ENCODE measurements at places on chromosomes 12 and 14.

- no peak for DNase-seq
These were observed 107.2 kb upstream of the ESRRB start for GRCh38 chr14:76268700-76269099.

GRCh38 chr12:66733839-66734238, 55.0 kb upstream of the GRIP1 start:
- DNase-seq = no peak

- no peak for DNase-seq
These were observed 16.0 kb upstream of the HIP1R start for GRCh38 chr12:122819209-122819785.

- no peak for DNase-seq
These were observed 29.6 kb downstream of the CFAP251 start for GRCh38 chr12:121947981-121948380.

GRCh38 chr12:12538535-12538934, 24.1 kb downstream of the DUSP16 start:
- DNase-seq = no peak

- DNase-seq = no peak
These were observed 34.2 kb upstream of the NINJ2 start for GRCh38 chr12:697481-697880.

DNA sequence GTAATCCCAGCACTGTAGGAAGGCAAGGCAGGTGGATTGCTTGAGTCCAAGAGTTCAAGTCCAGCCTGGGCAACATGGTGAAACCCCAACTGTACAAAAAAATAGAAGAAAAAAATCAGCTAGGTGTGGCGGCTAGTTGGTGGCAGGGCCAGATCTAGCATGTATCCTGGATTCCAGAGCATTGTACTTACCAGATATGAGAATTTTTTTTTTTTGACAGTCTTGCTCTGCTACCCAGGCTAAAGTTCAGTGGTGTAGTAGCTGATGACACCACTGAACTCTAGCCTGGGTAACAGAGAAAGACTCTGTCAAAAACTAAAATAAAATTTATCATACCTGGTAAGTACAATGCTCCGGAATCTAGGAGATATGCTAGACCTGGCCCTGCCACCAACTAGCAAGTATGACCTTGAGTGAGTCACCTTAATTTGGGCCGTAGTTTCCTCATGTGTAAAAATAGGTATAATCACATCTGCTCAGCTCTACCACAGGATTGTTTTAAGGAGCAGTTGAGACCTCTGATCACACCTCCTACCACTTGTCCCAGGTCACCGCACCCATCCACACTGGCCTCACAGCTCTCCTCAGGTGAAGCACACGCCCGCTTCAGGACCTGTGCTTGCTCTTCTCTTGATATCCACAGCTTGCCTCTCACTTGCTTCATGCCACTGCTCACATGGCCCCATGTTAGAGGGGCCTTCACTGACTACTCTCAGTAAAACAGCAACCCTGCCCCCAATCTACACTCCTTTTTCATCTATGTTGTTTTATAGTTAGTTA, 140.2 kb downstream of the STXBP6 start:
- no peak for DNase-seq

GRCh38 chr12:19075711-19076340, 53.7 kb upstream of the PLEKHA5 start:
- DNase-seq = no peak

GRCh38 chr14:77099425-77100167, 1.5 kb downstream of the CIPC start:
- DNase-seq = peak; percentile 28

DNA sequence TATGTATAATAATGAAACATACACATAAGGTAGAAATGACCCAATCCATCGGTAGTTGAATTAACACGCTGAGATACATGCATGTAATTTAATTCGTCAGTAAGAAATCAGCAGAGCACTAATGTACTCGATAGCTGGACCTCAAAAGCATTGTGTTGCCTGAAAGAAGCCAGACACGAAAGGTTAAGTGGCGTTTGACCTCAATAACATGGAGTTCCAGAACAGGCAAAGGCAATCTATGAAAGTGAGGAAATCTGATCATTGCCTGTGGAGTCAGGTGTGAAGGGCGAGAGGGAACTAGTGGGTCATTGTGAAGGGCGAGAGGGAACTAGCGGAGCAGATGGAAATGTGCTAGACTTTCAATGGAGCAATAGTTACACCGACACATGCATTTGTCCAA, 970.4 kb upstream of the TMEM132C start:
- no peak for DNase-seq

DNA sequence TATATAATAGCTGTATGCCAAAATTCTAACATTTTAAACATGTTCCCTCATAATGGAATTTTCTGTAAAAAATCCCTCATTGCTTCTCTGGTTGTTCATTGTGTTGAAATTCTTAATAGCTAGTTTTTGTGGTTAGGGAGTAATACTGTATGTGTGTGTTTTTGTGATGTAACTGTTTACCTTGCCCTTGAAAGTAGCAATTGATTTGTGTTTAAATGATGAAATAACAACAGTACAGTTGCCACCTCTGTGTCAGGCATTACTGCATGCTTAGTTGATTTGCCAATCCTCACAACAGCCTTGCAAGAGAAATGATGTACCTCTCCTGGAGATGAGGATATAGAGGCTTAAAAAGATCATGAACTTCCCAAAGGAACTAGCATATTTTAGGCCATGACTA, 94.9 kb downstream of the DAAM1 start:
- DNase-seq = no peak

DNA sequence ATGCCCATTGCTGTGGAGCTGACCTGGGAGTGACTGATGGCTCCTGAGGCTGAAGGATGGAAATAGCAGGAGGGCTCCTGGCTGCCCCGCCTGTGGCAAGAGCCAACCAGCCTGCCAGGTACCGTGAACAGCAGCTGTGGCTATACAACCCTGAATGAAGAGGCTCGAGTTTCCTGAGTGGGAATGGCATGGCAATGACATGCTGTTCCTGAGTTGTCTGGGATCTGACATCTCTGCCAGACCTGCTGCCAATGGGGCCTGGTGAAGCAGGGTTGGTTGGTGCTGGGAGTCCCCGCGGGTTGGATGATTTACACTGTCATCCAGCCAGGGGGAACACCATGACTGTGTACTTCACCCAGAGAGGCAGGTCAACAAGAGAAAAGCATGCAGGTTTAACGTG, 31.8 kb upstream of the LRRC10 start:
- no peak for DNase-seq

- no peak for DNase-seq
These were observed 630.4 kb downstream of the DIO2 start for GRCh38 chr14:79580906-79581305.

DNA sequence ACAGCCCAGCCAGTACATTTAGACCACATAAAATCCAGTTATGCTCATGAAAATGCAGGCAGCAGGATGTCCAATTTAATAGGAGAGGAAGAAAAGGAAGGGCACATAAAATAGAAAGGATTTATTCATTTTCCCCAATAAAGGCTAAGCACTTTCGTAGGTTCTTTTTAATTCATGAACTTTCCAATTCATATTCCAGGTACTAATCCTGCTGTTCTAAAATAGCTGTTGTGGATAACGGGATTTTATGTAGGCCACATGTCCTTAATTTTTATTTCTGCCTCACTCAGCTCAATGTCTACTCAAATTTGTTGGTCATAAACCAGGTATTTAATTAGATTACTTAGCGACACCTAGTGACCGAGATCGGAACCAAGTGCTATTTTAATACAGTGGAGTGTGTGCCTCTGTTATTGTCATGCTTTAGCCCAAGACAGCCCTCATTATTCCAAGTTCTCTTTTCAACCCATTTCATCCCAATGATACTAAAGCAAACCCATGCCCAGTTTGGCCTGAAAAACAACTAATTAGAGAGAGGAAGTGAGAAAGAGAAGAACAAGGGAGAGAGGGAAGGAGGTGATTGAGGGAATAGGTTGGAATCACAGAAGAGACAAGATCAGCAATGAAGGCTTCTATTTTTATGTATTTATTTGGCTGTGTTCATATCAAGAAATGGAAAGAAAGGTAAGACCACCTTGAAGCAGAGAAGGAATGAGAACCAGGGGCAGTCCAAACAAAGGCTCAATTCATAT, 45.9 kb upstream of the IFNG-AS1 start:
- DNase-seq = peak; percentile 35

Measured in non-pigmented ciliary epithelial cell (primary cell).